Head of caudate nucleus (tissue), 42 donors: ENCODE measurements at places on chromosomes 4 and X.

DNA sequence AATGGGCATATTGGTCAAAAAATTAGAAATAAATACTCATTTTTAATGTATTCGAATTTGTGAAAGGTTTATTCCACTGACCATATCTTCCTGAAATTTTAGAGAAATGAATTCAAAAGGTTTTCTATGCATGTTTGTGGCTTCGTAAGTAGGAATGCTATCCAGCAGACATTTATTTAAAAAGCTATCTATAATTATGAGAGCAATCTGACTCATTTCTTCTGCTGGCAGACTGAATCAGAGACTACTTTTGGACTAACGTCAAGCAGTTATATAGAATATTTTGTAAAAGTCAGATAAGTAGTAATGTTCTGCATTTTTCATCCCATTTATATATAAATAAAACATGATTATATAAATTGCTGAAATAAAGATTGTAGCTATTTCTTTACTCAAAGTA lies 125.0 kb downstream of the SPCS3 start:
- no peak for DNase-seq

- no peak for DNase-seq
Observed at GRCh38 chr4:117224256-117224655, 138.9 kb upstream of the TRAM1L1 start.

DNA sequence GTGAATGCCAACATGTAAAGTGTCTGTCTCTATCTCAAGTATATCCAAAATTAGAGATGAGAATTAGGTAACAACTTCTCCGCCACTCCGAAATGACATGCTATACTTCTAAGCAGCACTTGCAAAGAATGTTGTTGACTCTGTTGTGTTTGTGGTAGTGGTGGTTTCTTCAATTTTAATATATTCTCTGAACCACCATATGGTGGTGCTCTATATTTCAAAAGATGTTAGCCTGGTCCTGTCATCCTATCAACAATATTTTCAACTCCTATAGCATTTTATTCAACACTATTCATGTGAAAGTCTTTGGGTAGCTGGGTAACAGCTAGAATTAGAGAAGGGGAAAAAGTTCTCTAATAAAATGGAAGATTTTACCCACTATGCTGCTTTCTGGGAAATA lies 1622.8 kb upstream of the IGFBP7 start:
- DNase-seq, result no peak

DNA sequence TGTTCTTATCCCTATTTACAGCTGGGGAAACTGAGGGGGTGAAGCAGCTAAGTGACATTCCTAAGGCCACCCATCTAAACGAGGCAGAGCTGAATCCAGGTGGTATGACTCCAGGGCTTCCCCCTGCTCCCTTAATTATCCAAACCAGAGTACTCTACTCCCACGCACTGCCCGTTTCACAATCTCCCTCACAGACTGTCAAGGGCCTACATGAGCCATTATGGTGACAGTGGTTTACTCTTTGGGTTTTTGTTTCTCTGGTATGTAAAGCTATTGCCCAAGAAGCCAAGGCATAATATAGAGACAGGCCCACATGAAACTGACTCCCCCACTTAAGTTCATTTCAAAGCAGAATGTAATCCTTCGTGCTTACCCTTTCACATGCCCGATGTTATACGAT lies 95.1 kb downstream of the NHS start:
- no peak for DNase-seq

GRCh38 chr4:179328627-179329026 lies 1886.4 kb upstream of the AGA start:
- no peak for DNase-seq

GRCh38 chr4:103802766-103803165 lies 83.0 kb upstream of the TACR3 start:
- DNase-seq, result no peak

DNA sequence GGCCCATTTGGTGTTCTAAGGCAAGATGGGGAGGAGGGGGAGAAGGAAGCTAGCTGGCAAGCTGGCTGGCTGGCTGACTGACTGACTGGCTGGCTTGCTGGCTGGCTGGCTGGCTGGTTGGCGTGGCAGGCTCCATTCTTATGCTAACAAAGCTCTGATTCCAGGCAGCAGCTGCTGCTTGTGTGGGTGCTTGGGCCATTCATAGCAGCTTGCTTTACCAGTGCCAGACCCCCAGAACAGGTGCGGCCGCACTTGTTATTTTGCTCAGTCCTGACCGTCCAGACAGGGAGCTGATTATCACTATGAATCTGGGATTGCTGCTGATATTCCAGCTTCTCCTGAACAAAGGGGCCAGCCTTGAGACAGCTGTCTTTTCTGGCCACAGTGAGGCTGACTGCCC lies 131.2 kb upstream of the PAK3 start:
- peak; percentile 10 for DNase-seq

DNA sequence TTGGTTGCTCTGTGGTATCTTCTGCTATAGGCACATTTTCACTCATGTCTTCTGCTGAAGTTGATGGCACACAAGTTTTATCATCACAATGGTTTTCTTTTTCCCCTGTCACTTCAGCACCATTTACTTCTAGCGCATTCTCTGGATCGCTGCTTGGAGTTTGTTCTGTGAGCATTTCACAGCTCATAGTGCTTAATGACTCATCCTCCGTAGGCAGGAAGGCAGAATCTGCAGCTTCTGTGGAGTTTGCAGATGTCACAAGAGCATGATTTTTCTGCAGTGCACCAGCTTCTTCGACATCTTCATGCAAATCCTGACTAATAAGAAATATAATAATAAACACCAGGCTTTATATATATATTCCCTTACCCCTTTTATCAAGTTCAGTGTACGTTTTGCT lies 83.6 kb downstream of the CHM start:
- DNase-seq, result peak; percentile 69

GRCh38 chr4:54712206-54712605 lies 54.4 kb downstream of the KIT start:
- no peak for DNase-seq

- DNase-seq, result no peak
Observed at GRCh38 chrX:50747471-50747900, 66.5 kb downstream of the SHROOM4 start.

GRCh38 chr4:163595580-163595979 lies 101.1 kb downstream of the TMA16 start:
- DNase-seq, result no peak

GRCh38 chr4:2365054-2365912 lies 53.2 kb downstream of the ZFYVE28 start:
- no peak for DNase-seq

GRCh38 chr4:130422261-130422660 lies 1326.3 kb downstream of the C4orf33 start:
- DNase-seq, result no peak

DNA sequence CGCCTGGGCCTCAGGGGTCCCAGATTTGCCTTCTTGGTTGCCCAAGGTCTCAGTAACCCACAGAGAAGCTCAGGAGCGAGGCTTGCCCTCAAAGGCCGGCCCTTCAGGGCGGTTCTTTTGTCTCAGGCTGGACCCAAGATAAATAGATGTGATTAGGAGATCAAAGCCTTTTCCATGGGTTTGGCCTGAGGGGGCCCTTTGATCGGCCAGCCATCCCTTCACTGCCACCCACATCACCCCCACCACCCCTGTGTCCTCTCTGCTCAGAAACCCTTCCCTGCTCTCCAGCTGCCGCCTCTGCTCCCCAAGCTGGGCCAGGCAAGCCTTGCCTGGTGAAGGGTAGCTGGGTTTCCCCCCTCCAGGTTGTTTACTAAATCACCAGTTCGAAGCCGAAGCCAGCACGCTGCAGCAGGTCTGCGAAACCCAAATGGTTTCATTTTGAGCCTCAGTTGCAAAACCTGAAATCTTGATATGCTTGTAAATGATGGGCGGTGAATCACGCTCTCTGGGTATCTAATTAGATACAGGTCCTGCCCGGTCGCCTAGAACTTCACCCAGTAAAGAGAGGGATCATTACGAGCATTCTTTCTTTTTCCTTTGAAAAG lies 202.6 kb upstream of the BCOR start:
- DNase-seq, result no peak

DNA sequence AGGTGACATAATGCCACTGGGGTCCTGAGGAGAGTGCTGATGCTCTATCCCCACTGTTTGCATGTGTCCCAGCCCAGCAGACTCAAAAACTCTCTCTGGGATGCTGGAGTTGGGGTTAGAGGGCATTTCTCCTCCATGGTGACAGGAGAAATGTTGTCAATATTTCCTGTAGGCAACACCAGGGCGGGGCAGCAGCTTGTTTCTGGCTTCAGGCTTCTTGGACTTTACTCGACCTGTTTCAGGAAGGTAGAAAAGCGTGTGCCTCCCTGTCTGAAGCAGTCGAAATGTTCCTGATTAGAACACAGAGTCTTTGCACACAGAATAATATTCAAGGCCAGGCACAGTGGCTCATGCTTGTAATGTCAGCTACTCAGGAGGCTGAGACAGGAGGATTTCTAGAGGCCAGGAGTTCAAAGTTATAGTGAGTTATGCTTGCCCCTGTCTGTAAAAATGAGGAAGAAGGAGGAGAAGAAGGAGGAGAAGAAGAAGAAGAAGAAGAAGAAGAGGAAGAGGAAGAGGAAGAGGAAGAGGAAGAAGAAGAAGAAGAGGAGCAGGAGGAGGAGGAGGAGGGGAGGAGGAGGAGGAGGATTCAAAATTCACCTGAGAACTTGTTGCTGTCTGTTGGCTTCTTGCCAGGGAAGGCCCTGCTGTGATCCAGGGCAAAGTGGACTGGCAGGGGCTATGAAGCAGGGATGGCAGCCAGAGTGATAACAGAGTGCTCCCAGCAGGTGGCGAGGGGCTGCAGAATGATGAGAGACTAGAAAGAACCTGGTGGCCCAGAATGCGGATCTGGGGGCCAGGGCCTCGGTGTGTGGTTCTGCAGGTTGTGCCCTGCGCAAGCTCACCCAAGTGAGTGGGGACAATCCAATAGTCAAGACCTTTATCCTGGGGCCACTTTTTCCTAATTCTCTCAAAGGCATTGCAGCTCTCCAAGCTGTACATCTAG lies 82.9 kb downstream of the RTL5 start:
- no peak for DNase-seq

GRCh38 chrX:70470850-70471289 lies 26.2 kb downstream of the DLG3 start:
- no peak for DNase-seq

- no peak for DNase-seq
Observed at GRCh38 chrX:46308110-46308509, 237.1 kb downstream of the ZNF674 start.

- no peak for DNase-seq
Observed at GRCh38 chrX:118493016-118493415, 2.6 kb upstream of the DOCK11 start.

DNA sequence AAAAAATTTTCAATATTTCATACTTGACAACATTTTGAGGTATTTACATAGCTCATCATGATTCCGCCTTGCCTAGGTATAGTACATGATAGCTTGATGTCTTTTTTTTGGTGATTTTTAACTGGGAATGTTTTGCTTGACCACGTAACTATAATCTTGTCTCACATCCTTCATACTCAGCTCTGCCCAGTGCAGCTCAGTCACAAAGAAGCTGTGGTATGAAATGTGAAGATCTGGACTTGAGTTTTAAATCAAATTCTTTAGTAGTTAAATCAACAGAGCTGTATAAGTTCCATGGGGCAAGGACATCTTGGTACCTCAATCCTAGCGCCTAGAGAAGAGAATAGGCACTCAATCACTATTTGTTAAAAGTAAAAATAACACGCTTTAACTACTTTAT lies 276.3 kb upstream of the DKK2 start:
- no peak for DNase-seq

GRCh38 chrX:139932073-139932900 lies 566 bp downstream of the ATP11C start:
- no peak for DNase-seq

GRCh38 chrX:137052643-137053235 lies 18.9 kb upstream of the GPR101 start:
- peak; percentile 23 for DNase-seq

DNA sequence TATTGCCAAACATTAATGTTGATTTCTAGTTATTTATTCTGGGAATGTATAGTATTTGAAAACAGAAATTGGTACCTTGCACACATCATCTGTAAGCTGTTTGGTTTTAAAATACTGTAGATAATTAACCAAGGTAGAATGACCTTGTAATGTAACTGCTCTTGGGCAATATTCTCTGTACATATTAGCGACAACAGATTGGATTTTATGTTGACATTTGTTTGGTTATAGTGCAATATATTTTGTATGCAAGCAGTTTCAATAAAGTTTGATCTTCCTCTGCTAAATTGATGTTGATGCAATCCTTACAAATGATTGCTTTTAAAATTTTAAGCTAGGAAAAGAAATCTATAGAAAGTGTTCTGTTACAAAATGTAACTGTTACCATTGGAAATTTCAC lies 30.8 kb upstream of the FMR1NB start:
- DNase-seq, result no peak

- DNase-seq, result no peak
Observed at GRCh38 chrX:76279007-76279406, 106.1 kb downstream of the PBDC1 start.

DNA sequence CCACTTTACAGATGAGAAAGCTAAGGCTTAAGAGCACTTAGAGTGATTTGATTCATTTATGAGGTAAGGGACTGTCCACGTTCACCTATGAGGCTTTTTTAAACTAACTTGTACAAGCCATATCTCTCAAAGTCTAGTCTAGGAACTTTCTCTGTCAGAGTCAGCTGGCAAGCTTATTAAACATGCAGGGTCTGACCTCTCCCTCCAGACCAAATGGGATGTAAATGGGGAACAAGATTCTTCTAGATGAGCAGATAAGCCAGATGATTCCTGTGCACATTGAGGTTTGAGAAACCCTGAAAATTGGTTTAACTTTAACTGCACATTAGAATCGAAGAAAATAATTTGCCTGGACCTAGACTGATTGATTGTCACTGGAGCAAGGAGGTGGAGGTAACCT lies 160.0 kb upstream of the SPRY1 start:
- DNase-seq, result no peak

DNA sequence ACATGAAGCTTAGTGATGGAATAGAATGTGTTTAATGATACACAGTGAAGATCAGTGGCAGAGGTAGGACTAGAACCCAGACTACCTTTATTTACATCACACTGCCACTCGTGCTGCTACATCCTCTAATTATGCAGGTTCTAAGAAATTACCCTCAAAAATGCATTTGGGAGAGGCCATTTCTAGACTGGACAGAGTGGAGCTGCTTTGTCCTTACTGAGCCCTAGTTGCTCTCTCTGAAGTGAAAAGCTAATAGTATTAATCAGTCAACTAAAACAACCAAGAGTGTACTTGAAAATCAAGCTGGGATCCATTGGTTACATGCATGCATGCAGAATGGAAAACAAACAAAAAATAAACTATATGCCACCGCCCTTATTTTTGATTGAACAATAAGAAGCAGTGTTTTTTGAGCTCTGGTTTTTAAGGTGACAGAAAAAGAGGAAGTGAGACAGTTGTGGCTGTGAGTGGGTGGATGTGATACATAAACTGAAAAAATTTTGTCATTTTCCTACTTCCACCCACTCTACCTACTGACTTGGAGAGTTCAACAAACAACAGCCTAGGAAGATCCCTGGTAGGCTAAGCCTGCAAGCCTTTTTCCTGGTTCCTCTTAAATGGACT lies 6.8 kb upstream of the VSIG4 start:
- DNase-seq, result no peak

- DNase-seq, result no peak
Observed at GRCh38 chr4:137510557-137511265, 21.6 kb downstream of the PCDH18 start.
